ENCODE measurements at places on chromosomes 13 and 19.

- DNase-seq, result no peak
Measured at GRCh38 chr13:72383646-72384045, 343.8 kb downstream of the MZT1 start.

- DNase-seq, result no peak
Measured at GRCh38 chr13:100537486-100537885, 51.1 kb downstream of the GGACT start.

GRCh38 chr13:51811920-51812451 lies 8.0 kb upstream of the DHRS12 start:
- DNase-seq, result no peak

- DNase-seq, result no peak
Measured at GRCh38 chr19:57611113-57611512, 2.9 kb upstream of the ZNF134 start.

DNA sequence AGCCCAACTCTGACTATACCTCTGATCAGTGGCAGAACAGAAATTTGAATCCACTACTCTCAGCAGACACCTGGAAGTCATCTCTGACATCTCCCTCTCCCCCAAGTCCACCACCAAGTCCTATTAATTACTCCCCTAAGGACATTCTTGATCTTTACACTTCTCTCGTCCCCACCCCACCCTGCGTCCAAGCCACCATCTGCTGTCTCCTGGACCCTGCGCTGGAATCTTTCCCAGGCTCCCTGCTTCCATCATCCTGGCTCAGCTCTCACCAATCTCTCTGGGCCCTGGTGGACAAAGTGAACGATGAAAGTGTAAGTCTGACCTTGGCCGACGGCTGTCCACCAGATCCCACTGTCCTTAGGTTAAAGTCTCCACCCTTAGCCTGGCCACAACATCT lies 145.6 kb upstream of the GJB6 start:
- no peak for DNase-seq

Data from retinal pigment epithelial cell (primary cell).